Activated CD4-positive, alpha-beta T cell treated with anti-CD3 and anti-CD28 coated beads for 36 hours (primary cell): ENCODE measurements at places on chromosomes 12 and 14. TPM values are rescaled to one million over a fixed set of nuclear protein-coding genes. Genes with fewer than 3 reads are reported as not detected.

Gene KRT81
- total RNA-seq = not detected

DNA sequence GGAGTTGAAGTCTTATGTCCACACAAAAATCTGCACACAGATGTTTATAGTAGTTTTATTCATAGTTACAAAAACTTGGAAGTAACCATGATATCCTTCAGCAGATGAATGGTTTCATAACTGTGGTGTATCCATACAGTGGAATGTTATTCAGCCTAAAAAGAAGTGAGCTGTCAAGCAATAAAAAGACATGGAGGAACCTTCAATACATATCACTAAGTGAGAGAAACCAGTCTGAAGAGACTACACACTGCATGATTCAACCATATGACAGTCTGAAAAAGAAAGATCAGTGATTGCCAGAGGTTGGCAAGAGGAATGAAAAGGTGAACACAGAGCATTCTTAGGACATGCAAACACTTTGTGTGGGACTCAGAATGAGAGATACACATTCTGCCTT, 18.6 kb upstream of the IFNG start:
- DNase-seq = no peak

DNA sequence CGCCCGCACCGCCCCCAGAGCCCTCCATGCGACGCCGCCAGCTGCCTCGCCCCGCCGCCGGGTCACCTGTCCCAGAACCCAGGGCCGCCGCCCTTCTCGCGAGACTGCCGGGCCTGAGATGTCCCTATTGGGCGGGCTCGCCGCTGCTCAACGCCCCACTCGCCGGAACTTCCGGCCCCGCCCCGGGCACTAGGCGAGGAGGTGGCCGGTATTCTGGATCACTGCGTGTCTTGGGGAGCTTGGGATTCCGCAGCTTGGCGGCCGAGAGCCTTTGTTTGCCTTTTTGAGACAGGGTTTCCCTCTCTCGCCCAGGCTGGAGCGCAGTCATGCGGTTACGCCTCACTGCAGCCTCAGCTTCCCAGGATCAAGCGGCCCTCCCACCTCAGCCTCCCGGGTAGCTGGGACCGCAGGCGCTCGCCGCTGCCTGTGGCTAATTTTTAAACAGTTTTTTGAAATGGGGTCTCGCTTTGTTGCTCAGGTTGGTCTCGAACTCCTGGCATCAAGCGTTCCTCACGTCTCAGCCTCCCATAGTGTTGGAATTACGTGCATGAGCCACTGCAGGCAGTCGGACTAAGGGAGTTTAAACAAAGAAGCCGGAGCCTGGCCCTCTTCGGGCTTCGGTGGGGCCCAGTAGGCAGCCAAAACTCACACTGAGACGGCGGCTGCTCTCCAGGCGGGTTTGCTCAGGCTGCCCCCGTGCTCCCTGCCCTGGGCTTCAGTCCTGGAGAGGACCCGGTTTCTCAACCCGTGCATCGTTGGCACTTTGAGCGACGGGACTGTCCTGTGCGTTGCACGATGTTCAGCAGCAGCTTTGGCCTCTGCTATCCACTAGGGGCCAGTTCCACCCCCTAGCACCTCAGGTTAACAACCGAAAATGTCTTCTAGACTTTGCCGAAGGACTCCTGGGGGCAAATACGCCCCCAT, at the start of gene SLC15A4:
TSS of gene SLC15A4 (minus strand) at position 43 of the 924 bp plus-strand sequence. CDS start at position 28, 15 bp downstream.
- DNase-seq = peak; percentile 98

GRCh38 chr12:11460343-11461023, 65.1 kb upstream of the PRB2 start:
- DNase-seq = no peak

- DNase-seq = no peak
These were observed 435.3 kb upstream of the TMTC1 start for GRCh38 chr12:30219047-30219446.

- DNase-seq = no peak
These were observed 131.1 kb downstream of the CACNA1C start for GRCh38 chr12:2183556-2184541.
